ENCODE measurements at places on chromosomes 2 and 18.

GRCh38 chr2:218465987-218466633 is 47.2 kb downstream of the VIL1 start:
- DNase-seq, result no peak

GRCh38 chr18:56377231-56377630 is 261.2 kb downstream of the TXNL1 start:
- no peak for DNase-seq

GRCh38 chr2:61658841-61659780 is 121.0 kb upstream of the XPO1 start:
- DNase-seq, result no peak

DNA sequence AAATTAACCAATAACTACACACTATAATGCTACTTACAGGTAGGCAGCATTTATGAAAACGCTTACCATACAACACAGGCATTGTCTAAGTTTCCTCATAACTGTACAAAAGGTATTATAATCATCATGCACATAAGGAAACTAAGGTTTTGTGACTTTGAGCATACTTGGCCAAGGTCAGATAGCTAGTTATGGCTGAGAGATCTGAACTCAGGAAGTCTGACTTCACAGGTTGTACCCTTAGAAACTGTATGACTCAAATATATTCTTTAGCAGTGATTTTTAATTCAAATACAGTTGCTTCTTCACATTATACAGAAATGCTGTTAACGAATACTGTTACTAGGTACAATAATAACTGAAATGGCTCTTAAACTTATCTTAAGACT is 89.3 kb downstream of the TRIP12 start:
- DNase-seq, result no peak

- DNase-seq, result no peak
These were observed 50.6 kb downstream of the STK39 start for GRCh38 chr2:168196764-168197180.

DNA sequence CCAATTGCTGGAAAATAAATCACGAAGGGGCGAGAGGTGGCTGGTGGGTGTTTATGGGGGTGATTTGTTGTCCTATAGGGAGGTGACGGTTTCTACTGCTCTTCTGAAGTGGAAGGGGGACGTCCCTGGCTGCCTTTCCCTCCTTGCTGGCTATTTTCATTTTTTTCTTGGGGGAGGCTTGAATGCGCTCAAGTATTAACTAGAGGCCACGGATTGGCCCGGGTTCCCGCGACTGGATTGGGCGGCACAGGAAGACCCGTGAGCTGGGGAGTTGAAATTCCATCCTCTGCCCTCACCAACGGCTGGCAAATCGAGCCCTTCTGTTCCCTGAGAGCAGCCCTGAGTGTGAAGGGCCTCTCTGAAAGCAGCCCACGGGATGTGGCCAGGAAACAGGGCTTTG is 176.5 kb upstream of the SPRED2 start:
- no peak for DNase-seq

DNA sequence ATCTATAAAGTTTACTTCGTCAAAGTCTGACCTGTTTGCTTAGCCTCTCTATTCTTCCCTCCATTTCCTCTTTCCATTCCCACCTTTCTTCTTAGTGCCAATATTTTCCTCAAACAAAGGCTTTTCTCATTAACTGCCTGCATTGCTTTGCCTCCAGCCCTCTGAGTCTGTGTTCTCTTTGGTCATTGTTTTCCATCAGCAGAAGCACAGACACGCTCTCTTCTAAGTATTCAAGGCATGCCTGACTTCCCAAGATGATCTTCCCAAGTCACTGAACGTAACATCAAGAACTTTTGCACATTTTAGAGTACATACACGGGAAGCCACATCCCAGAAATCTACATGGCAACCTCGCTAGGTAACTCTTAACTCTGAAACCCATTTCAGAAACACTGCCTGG is 32.6 kb upstream of the ANXA4 start:
- no peak for DNase-seq

- no peak for DNase-seq
These were observed 41.2 kb upstream of the CWC22 start for GRCh38 chr2:180048251-180048650.

- no peak for DNase-seq
These were observed 172.0 kb downstream of the INHBB start for GRCh38 chr2:120517751-120518469.

GRCh38 chr2:133502678-133503077 is 65.6 kb downstream of the NCKAP5 start:
- DNase-seq, result no peak

- no peak for DNase-seq
These were observed 734.8 kb upstream of the SALL3 start for GRCh38 chr18:78244779-78245178.

- no peak for DNase-seq
These were observed 219.6 kb downstream of the CYP26B1 start for GRCh38 chr2:71927757-71928715.

GRCh38 chr2:45860136-45861121 is 209.0 kb downstream of the PRKCE start:
- DNase-seq, result no peak

- no peak for DNase-seq
These were observed 113.4 kb upstream of the WDSUB1 start for GRCh38 chr2:159399716-159400415.

DNA sequence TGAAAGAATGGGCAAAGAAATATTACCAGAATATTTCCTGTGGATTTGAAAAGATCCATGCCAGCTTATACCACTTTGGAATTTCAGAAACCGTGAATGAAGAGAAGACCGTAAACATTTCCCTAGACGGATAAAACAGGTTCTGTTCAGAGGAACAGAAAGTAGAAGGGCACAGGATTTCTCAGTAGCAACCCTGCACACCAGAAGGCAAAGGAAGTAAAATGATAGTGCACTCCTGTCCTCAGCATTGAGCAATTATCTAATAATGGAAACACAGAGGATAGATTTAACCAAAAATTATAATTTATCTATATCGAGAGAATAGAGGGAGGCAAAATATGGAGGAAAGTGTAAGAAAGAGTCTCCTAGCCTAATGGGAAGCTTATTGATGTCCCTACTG is 87.0 kb upstream of the ITGA6 start:
- no peak for DNase-seq

DNA sequence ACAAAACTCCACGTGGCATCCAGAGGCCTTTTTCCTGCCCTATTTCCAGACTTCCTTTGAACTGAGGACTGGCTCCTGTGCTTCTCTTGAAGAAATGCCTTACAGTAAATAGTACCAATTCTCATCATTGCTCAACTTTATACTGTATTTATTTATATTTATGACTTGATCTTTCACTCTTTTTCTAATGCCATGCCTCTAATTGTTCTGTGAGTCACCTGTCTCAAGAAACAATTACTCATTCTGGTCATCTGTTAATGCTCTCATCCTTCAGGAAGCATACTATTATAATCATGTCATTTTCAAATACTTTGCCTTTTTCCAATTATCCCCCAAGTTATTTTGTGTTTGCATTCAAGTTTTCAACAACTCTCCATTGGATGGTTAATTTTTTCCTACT is 85.9 kb downstream of the DCDC2C start:
- DNase-seq, result no peak

- no peak for DNase-seq
These were observed 28.8 kb upstream of the NEDD4L start for GRCh38 chr18:58015065-58015780.

GRCh38 chr2:1791006-1791605 is 46.8 kb upstream of the PXDN start:
- no peak for DNase-seq

- DNase-seq, result no peak
These were observed 31.5 kb upstream of the RASGRP3 start for GRCh38 chr2:33444967-33445366.

- no peak for DNase-seq
These were observed 1228.1 kb upstream of the GYPC start for GRCh38 chr2:125427721-125428315.

GRCh38 chr2:39275016-39275415 is 31.2 kb upstream of the CDKL4 start:
- DNase-seq, result no peak

DNA sequence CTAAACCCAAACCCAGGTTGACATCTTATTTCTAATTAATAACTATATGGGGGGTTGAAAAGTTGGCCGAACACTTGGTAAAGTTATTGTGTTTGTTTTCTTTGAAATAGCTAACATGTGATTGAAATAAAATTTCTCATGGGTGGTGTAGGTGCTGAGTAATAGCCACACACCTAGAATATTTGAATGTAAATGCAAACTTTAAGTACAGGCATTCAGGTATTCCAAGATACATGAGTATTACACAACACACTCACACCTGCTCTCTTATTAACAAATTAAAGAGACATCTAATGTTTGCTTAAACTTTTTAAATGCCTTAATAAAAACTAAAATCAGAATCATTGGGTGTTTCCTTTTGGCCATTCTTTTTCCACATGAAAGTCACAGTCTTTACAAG is 165.5 kb downstream of the EHBP1 start:
- DNase-seq, result no peak

DNA sequence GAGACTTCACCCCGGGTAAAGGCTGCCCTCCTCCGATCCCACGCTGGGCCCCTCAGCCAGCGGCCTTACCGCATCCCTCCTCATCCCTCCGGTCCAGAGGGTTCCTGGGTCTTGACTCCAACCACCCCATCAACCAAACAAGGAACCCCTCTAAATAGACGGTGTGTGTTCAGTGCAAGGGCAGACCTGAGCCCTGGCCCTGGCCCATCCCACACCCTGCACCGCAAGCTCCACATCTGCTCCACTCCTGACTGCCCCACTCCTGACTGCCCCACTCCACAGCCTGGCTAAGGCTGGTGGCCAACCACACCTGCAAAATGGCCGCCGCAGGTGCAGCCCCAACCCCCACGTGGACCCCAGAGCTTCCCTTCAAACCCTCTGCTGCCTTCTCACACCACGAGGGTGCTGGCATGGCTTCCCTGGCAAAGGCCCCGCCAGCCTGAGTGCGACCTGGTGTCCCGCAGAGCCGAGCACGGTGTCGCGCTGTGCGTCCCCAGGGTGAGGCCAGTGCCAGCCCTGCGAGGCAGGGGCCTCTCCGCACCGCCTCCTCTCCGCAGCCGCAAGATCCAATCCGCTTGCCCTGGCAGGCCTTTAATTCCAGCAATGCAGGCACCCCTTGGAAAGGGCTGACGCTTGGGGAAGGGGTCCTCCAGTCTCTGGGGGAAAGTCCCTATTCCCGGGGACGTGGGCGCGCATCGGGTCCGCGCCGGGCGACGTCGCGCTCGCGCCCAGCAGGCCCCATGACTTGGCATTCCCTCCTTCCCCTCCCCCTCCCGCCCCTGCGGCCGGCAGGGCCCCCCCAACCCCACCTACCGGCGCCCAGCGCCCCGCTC is 1.5 kb downstream of the KIF1A start:
- DNase-seq, result no peak

All from T-helper 22 cell (primary cell).